HFFc6 (cell line): ENCODE measurements at places on chromosomes 1 and 21. TPM values are rescaled to one million over a fixed set of nuclear protein-coding genes. Genes with fewer than 3 reads are reported as not detected.

IL23R gene
- total RNA-seq = not detected in 3 replicates

DNA sequence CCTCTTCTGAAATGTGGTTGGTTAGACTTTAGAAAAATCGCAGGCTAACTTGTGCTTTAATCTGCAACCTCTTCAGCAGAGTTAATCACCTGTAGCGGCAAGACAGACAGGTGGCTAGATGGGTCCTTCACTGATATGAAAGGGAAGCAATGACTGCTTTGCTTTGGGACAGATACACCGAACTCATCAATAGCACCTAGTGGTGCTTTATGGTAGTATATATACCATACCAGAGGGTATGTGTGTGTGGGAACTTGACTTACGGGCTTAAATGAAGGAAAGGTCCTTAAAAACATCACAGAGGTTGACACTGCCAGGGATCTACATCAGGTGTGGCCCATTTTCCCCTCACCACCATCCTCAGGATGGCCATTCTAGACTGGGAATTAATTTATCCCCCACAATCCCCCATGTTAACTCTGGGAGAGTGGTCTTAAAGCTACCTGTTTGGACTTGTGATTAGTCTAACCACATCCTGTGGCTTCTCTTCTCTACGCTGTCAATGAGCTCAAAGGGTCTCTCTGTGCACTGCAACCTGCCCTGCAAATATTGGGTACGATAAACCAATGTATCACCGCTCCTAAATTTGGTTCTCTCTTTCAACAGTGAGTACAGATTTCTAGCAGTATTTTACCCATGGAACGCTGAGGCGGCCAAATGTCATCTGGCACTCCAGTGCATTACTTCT lies 162.7 kb downstream of the SIPA1L2 start:
- no peak for DNase-seq
- no peak overlapping the region for H3K27ac ChIP-seq
- no peaks in the 10 kb centered on the region for H3K4me1 ChIP-seq

SRGAP2B gene
- 34.7 to 45.0 TPM (median 36.2 TPM) in 3 replicates for total RNA-seq

- peaks cover 62% of the 10 kb centered on the region for H3K36me3 ChIP-seq
- H3K4me1 ChIP-seq = peaks cover 30% of the 10 kb centered on the region
- peak; percentile 89 for DNase-seq
- peak overlapping the region; percentile 82 for H3K27ac ChIP-seq
- H3K4me3 ChIP-seq = peak overlapping the region; percentile 74
Observed at GRCh38 chr1:10108134-10108663, 75.4 kb downstream of the UBE4B start.

AJAP1 gene
- not detected in 3 replicates for total RNA-seq

- peaks cover 15% of the 10 kb centered on the region for H3K36me3 ChIP-seq
- H3K4me1 ChIP-seq = no peaks in the 10 kb centered on the region
- peaks cover 2% of the 10 kb centered on the region; the same call in 1 of the 2 replicates for H3K27me3 ChIP-seq
- H3K27ac ChIP-seq = peak overlapping the region; percentile 84
Observed at GRCh38 chr1:200364831-200365230, 45.0 kb downstream of the ZNF281 start.

DNA sequence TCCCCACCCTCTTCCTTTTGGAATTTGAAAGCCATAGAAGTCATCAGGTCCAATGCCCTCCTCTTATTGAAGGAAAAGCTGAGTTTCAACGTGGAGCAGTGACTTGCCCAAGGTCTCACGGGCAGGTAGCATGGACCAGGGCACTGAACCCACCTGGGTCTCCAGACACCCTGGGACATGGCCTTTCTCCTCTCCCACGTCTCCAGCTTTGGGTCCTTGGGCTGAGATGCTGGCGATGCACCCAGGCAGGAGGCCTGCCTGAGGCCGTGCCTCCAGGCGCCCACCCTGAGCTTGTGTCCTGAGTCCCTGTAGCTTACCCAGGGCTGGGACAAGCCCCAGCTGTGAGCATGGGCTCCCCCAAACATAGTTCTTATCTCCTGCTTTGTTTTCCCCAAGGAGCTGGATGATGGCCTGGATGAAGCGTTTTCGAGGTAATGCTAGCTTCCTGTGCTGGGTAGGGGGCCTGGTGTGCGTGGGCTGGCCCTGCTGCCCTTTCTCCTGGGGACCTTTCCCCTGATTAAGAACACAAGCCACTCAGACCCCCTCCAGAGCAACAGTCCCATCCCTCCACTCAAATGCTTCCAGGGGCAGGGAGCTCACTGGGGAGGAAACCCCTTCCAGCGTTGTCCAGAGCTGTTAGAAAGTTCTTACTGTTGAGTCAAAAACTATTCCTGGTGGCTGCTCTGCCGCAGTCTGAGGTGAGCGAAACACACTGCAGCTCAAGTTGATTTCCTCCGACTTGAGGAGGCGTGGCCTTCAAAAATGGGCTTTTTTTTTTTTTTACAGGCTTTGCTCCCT lies 21.6 kb downstream of the LDLRAP1 start:
- no peaks in the 10 kb centered on the region for H3K36me3 ChIP-seq
- H3K27me3 ChIP-seq = no peaks in the 10 kb centered on the region
- H3K27ac ChIP-seq = no peak overlapping the region

DNA sequence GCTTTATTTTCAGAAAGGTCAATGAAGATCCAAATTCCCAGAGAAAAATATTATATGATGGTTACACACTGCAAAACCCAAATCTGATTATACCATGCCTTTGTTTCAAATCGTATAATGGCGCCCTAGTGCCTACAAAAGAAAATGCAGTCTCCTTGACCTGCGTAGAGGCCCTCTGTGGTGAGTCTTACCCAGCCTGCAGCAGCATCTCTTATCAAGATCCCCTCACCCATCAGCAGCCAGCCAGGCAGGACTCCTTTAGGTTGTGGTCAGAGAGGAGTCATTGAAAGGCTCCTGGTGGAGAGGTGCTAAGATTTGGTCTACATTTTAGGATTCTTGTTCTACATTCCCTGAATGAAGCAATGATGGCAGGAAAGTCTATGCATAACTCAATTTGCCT lies 23.7 kb upstream of the DAB1 start:
- DNase-seq = no peak
- H3K4me3 ChIP-seq = no peak overlapping the region
- H3K27me3 ChIP-seq = peaks cover 6% of the 10 kb centered on the region
- no peaks in the 10 kb centered on the region for H3K36me3 ChIP-seq
- H3K4me1 ChIP-seq = no peaks in the 10 kb centered on the region

- no peak overlapping the region for H3K4me3 ChIP-seq
- H3K36me3 ChIP-seq = no peaks in the 10 kb centered on the region
- H3K27ac ChIP-seq = no peak overlapping the region
- no peak for DNase-seq
Observed at GRCh38 chr1:57129865-57130264, 164.1 kb upstream of the C8B start.

KCNK2 gene
- total RNA-seq = 56.3 to 85.5 TPM (median 62.7 TPM) in 3 replicates

- H3K36me3 ChIP-seq = peaks cover 17% of the 10 kb centered on the region; the same call in 1 of the 2 replicates
- no peak overlapping the region for H3K4me3 ChIP-seq
- DNase-seq = no peak
- H3K27ac ChIP-seq = no peak overlapping the region
- H3K27me3 ChIP-seq = no peaks in the 10 kb centered on the region
- no peaks in the 10 kb centered on the region for H3K4me1 ChIP-seq
Observed at GRCh38 chr1:72271555-72272085, 10.7 kb downstream of the NEGR1 start.

DNA sequence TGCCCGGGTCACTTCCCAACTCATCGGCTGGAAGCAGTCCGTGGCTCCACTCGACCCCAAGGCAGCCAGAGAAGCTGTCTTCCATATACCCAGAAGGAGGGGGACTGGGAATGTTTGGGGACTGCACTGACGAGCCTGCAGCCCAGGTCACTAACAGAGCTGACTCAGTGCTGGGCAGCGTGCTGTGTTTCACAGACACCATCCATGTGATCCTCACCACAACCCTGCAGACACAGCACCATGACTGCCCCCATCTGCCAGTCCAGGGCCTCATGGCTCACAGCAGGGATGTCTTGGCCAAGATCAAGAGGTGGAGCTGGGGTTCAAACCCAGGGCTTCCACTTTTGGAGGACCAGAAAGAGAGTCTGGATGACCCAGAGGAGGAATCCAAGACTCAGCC lies 67.9 kb downstream of the KLHDC7A start:
- H3K27me3 ChIP-seq = peaks cover 3% of the 10 kb centered on the region
- no peaks in the 10 kb centered on the region for H3K36me3 ChIP-seq
- H3K27ac ChIP-seq = no peak overlapping the region
- no peak for DNase-seq
- no peaks in the 10 kb centered on the region for H3K4me1 ChIP-seq
- H3K4me3 ChIP-seq = no peak overlapping the region

LCE1B gene
- not detected in 3 replicates for total RNA-seq

DNA sequence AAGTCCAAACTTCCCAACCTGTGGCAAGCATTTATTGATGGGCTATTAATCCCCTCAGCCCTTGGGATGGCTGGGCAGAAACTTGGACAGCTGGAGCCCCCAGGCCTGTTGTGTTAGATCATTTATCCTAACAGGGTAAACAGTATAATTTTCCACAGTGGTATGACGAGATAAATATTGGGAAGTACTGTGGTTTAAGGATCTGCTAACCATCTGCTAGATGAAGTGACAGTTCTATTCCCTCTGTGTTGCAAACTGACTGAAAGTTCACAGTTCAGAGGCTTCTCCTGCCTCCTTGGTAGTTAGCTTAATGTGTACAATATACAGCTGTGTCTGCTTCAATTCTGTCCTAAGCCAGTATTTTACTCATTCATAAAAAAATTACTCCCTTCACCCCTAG lies 127.5 kb upstream of the CHODL start:
- DNase-seq = no peak
- H3K4me1 ChIP-seq = no peaks in the 10 kb centered on the region
- H3K4me3 ChIP-seq = no peak overlapping the region

DNA sequence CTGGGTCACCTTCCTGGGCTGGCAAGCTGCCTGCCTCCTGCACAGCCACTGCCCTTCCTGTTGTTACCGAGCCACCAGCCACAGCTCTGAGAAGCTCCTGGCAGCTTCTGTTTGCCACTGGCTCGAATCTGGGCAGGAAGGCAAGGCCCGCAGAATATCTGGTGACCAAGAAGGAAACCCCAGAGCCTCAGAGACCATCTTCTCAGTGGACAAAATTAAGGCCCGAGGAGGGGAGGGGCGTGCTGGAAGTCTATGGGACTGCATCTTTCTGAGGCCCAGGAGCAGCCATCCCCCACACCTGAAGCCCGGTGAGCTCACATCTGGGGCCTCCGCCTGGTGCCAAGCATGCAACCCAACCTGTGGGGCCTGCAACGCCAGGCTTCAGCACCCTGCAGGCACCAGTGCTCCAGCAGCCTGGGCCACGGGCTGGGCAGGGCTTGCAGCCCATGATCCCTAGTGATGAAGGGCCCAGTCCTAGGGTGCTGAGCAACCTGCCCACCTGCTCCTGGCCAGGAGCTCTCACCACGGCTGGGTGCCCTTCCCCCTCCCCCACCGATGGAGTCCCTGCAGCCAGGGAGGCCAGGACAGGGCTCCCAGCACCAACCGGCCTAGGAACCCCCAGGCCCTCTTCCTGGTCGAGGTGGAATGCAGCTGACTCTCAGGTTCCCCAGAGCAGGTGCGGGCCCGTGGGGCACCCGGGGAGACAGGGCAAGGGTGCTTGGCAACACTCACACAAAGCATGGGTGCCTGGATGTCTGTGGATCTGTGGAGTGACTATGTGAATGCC lies 879 bp downstream of the CPTP start:
- peaks cover 8% of the 10 kb centered on the region for H3K36me3 ChIP-seq
- peak overlapping the region; percentile 68 for H3K27ac ChIP-seq
- peak overlapping the region; percentile 83 for H3K4me3 ChIP-seq
- H3K4me1 ChIP-seq = peaks cover 31% of the 10 kb centered on the region
- DNase-seq = no peak
